Hematopoietic multipotent progenitor cell (in vitro differentiated cells): ENCODE measurements at places on chromosomes 7 and 10. TPM values are rescaled to one million over a fixed set of nuclear protein-coding genes. Genes with fewer than 3 reads are reported as not detected.

- DNase-seq, result no peak
These were observed 10.4 kb downstream of the CHST3 start for GRCh38 chr10:71974489-71975021.

DNA sequence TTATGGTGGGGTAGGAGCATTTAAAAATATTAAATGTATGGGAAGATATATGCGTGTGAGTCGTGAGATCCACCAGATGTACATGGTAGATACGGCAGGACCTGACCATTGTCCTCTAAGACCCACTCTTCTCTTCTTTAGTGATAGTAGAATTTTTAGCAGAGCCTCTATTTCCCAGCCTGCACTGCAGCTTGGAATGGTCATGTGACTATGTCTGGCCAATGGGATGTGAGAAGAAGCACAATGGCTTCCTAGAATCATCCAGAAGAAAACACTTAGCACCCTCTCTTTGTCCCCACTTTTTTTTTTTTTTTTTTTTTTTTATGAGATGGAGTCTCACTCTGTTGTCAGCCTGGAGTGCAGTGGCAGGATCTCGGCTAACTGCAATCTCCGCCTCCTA is 86.6 kb upstream of the CYTH3 start:
- DNase-seq, result no peak

DNA sequence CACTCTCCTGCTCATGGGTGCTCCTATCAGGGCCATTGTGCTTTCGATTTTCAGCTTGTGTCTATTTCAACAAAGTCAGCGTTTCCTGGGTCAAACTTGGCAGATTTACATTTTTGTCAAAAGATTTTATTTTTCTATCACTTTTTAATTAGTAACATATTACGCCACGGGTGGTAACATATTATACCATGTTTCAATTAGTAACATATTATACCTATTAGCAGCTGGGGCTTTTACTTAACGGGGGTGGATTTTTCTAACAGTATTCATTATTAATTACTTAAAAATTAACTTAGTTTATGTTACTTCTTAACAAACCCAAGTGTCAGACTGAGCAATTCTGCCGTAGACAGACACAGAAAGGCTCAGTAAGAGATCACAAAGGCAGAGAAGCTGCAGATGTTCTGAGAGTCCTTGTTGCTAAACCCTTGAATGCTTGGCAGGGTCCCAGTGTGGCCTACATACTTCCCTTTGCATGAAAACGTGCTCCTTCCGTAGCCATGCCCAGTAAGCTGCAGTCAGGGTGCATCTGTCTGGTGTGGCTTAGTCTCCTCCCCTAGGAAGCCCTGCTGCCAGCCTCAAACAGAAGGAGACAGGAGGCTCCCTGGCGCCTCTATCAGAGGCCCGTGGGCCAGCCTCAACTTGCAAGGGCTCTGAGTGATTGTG is 263.1 kb upstream of the CXCL12 start:
- no peak for DNase-seq

- DNase-seq, result peak; percentile 84
These were observed 87.3 kb upstream of the KAT6B start for GRCh38 chr10:74738985-74739567.

- DNase-seq, result no peak
These were observed 12.3 kb upstream of the RUFY2 start for GRCh38 chr10:68419376-68419775.

DNA sequence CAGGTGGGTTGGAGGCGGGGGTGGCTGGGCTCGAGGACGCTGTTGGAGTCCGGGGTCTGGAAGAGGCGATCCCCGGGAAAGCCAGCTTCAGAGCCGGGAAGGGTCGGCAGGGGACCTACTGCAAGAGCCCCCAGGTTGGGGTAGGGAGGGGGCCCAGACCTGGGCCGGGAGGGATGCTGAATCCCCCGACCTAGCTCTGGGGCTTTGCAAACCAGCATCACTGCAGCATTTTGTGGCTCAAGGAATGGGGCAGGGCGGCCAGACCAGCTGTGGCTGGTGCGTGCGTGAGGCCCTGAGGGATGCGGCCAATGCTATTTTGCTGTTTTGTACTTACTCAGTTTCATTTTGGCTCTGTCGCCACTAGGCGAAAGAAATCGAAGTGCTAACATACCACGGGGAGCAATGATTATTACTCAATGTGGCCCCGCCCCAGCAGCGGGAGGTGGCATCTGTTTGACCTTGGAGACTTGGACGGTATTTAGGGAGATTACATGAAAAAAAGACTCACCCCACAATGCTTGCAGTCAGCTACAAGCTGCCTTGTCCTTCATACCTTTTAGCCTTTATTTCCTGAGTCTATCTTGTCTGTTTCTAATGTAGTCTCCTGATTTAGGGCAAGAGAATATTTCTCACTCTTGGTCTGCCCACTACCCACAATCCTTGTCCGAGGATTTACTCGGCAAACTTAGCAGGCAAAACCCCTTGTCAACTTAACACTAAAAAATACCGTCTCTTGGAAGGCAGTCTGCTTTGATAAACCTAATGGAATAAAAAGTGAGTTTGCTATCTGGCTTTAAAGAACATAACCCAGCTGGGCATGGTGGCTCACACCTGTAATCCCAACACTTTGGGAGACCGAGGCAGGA is 16.2 kb downstream of the HSPB1 start:
- peak; percentile 46 for DNase-seq

GRCh38 chr10:42476101-42476500 is 162.3 kb downstream of the ZNF33B start:
- no peak for DNase-seq

- no peak for DNase-seq
These were observed 48.5 kb downstream of the RASGEF1A start for GRCh38 chr10:43218206-43218950.

DNA sequence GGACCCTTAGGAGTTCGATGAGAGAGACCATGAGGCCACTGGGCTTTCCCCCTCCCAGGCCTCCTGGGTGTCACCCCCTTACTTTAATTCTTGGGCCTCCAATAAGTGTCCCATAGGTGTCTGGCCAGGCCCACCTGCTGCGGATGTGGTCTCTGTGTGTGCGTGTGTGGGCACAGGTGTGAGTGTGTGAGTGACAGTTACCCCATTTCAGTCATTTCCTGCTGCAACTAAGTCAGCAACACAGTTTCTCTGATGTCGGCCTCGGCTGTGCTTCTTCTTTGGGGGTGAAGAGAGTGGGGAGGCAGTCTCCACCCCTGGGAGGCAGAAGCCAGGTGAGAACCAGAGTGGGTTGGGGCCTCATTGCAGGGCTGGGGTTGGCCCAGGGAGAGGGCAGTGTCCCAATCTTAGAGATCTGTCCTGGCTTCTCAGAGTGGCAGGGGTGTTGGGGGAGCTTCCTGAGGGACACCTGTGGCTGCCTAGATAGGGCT is 1.5 kb downstream of the PVRIG start:
- DNase-seq, result no peak

GRCh38 chr10:11907914-11908313 is 84.8 kb downstream of the PROSER2 start:
- no peak for DNase-seq

GRCh38 chr7:69837387-69838068 is 239.3 kb downstream of the AUTS2 start:
- DNase-seq, result no peak

DNA sequence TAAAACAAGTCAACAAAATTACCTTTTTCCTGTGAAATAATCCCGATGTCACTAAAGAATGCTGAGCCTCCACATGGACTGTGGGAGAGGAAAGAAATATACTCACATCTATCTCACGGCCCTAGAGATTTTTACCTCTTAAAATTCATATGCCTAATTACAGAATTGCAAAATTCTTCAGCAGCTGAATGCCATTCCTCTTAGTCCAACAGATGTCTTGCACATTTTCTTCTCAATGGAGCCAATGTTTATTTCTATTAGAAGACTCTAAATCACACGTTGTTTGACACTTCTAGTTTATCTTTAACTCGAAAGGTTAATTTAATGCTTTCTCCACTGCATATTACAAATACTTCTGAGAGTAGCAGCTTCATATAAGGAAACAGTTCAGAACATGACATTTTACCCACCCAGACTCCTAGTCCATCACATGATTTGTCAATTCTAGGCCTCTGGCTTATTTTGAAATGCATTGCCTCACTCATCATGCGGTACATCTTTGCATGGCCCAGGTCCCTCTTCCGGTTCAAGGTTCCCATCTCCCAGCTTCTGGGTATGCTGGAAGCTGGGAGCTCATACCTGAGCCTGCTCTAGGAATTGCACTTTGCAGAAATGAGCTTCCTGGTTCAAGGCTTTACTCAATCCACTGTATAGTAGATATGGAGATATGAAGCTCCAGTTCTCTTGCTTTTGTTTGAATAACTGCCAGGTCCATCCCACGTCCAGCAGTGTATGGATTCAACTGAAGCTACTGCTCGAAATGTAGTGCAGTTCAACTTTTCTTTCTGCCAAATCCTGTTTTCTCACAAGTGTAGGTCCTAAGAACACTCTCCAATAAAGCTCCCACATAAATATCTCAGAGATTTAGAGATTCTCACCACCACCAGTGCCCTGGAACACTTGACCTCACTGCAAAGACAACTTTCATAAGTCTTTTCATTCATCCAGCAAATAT is 306.2 kb downstream of the GPR37 start:
- DNase-seq, result no peak

DNA sequence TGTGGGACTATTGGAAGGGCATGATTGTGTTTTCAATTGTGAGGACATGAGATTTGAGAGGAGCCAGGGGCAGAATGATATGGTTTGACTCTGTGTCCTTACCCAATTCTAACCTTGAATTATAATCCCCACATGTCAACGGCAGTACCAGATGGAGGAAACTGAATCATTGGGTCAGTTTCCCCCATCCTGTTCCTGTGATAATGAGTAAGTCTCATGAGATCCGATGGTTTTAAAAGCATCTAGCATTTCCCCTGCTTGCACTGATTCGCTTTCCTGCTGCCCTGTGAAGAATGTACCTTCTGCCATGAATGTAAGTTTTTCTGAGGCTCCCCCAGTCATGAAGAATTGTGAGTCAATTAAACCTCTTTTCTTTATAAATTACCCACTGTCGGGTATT is 1367.1 kb downstream of the XPNPEP1 start:
- no peak for DNase-seq

- DNase-seq, result no peak
These were observed 129.7 kb upstream of the LRGUK start for GRCh38 chr7:133997463-133997862.

- no peak for DNase-seq
These were observed 187.2 kb downstream of the FGFR2 start for GRCh38 chr10:121411004-121411403.

DNA sequence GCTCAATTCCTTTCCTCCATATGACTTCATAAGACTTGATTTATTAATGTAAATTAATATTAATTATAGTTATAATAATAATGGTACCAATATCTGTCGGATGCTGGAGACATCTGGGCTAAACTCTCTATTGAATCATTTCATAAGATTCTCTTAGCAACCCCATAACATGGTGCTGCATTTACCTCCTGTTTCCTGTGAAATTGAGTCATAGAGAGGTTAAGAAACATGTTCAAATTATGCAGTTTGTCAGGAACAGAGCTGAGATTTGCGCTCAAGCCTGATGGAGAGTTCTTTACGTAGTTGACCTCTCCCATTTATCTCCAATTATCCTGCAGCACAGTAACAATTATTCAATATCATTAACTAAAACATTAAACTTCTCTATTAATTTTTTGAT is 621.8 kb upstream of the FZD8 start:
- DNase-seq, result no peak

GRCh38 chr10:127694580-127695193 is 42.3 kb upstream of the FOXI2 start:
- no peak for DNase-seq

DNA sequence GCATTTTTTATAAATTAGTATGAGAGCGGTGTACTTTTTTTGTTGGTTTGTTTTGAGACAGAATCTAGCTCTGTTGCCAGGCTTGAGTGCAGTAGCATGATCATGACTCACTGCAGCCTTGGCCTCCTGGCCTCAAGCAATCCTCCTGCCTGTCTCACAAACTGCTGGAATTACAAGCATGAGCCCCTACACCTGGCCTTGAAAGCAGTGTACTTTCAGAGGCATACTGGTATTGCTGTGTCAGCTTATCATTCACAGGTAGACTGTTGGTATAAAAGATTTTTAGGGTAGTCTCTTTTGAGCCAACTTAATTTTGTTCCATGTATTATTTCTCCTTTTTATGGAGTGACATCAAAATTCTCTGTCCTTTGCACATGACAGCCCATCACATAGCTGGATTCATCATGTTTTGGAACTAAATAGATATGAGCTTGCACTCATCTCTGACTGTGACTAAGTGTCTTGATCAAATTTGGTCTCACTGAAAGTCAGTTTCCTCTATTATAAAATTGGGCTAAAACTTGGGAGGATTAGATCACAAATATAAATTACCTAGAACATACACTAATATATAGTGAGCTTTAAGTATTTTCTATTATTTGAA is 12.4 kb downstream of the GNAT3 start:
- no peak for DNase-seq

GRCh38 chr7:118436663-118437062 is 212.2 kb downstream of the ANKRD7 start:
- DNase-seq, result no peak

DNA sequence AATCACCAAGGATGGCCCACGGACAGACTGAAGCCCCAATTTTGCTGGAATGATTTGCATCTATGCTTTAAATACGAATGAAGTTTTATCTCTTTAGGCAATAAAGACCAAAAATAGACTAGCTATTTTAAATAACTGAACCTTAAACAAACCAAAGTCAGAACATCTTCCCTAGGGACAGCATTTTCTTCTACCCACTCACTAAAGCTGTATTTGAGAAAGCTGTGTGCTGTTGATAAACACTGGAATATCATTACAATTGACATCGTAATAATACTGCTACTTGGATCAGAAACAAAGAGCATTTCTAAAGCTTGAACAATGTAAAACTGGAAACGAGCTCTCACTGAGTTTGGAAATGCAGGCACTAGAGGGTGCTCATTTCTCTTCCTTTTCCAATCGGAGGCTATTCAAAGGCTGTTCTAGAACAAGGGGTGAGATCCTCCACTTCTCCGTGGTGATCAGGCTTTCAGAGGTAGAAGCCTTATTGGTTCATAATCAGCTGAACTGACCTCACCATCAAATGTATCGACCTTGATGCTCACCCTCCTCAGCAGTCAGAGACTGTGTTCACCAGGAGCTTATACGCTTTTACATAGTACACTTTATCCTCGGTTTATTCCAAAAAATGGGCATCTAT is 225.3 kb upstream of the PRSS1 start:
- peak; percentile 45 for DNase-seq

GRCh38 chr7:24346716-24347115 is 62.7 kb downstream of the NPY start:
- no peak for DNase-seq

- DNase-seq, result no peak
These were observed 46.8 kb upstream of the GLCCI1 start for GRCh38 chr7:7921830-7922229.

The ZNF736 gene
- 12.1 TPM for total RNA-seq

The TAC1 gene
- total RNA-seq, result not detected

The PLCE1 gene
- total RNA-seq, result under 0.01 TPM

The ANKRD61 gene
- under 0.01 TPM for total RNA-seq

The RPEL1 gene
- total RNA-seq, result 0.27 TPM

The HGF gene
- total RNA-seq, result 9.4 TPM

The TRIM73 gene
- total RNA-seq, result 21.5 TPM

The OIT3 gene
- not detected for total RNA-seq

The DPYSL4 gene
- total RNA-seq, result 0.27 TPM

The CTNNA3 gene
- total RNA-seq, result under 0.01 TPM

The BHLHA15 gene
- 0.27 TPM for total RNA-seq

The OR2A2 gene
- not detected for total RNA-seq

The CISD1 gene
- total RNA-seq, result 4.0 TPM
